Occipital lobe (tissue), 3 donors: ENCODE measurements at places on chromosomes 2 and 18. TPM values are rescaled to one million over a fixed set of nuclear protein-coding genes. Genes with fewer than 3 reads are reported as not detected.

DNA sequence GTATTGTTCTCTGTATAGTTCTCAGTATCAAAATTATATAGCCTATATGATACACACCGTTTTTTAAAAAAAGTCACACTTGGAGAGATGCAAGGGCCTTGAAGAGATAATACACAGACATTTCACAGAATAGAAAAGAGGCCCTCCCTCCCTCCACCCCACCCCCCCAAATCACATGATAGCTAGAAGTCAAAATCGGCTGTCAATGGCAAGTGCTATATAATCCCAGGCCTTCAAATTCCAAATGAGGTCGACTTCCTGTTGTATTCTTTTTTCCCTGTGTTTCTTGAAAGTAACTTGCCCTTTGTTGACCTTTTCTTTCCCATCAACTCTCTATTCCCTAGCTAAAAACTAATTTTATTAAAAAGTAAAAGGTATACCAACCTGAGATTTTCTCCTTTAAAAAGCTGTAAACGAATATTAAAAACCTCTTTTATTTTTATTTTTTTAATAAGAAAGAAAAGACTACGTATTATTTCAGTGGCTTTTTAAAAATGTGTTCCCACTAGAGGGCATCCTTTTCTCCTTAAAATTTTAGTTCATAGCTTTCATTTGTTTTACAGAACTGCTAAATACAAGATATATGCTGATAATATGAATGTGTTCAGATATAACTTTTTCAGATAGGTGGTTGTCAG is 46.6 kb downstream of the KCMF1 start:
- no peak for DNase-seq

- no peak for DNase-seq
Measured at GRCh38 chr2:20704886-20705285, 37.9 kb downstream of the GDF7 start.

The IHH gene
- 0.16 TPM for total RNA-seq

The MAL gene
- total RNA-seq, result not detected

DNA sequence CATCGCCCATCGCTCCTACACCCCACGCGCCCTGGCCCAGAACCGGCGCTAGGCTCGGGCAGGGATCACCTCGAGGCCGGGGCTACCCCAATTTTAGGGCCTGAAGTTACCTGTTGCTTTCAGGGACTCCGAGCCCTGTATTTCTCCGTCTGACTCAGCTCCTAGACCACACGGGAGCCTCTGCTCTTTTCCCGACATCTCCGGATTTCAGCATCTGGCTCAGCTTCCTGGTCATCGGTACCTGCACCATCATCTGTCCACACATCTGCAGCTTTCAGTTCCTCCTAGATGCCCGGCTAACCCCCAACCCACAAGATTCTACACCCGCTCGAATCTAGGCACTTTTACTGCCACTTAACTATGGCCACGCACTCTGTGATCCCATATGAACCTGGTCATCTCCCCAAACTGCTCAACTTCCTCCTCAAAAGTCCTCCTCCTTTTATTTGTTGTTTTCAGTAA is 12.1 kb upstream of the HMSD start:
- DNase-seq, result no peak

GRCh38 chr2:218009231-218009630 is 6.4 kb upstream of the TNS1 start:
- DNase-seq, result no peak

DNA sequence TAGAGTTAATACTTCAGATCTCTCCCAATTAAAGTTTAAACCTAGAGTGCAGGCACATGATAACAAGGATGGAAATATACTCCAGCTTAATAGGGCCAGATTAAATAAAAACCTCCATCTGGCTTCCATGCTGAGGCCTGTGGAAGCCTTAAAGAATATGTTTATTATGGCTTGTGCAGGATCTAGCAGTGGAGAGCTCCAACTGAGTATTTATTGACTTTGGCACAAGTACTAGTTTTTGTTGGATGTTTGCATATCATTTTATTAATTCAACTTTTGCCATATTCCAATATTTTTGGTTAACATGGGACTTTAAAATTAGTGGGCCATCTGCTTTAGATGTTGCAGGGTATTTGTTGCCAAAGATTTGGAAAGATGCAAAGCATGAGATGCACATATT is 860.4 kb upstream of the SOX11 start:
- no peak for DNase-seq

GRCh38 chr2:128868686-128869551 is 550.3 kb upstream of the HS6ST1 start:
- DNase-seq, result no peak

The SPATA3 gene
- not detected for total RNA-seq

DNA sequence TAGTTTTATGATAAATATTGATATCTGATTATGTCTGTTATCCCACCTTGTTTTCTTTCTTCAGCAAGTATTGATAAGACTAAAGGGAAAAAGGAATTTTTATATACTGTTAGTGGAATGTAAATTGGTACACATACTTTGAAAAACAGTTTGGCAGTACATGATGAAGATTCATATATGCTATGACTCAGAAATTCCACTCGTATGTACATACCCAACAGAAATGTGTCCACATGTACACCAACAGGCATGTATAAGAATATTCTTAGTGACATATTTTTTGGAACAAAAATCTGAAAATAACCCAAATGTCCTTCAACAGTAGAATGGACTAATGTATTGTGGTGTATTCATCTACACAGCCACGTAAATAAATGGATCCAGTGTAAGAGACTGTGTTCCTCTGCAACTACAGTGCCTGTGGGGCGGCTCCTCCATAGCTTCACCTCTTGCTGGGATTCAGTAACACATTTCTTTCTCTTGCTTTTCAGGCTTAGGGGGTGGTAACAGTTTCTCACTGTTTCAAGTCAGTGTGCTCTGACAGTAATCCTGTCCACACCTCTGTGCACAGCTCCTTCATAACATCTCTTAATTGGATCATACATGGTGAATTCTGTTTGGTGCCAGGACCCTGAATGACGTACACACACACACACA is 35.5 kb upstream of the ALMS1 start:
- DNase-seq, result no peak

- DNase-seq, result no peak
Measured at GRCh38 chr2:8893978-8894820, 56.8 kb upstream of the KIDINS220 start.

DNA sequence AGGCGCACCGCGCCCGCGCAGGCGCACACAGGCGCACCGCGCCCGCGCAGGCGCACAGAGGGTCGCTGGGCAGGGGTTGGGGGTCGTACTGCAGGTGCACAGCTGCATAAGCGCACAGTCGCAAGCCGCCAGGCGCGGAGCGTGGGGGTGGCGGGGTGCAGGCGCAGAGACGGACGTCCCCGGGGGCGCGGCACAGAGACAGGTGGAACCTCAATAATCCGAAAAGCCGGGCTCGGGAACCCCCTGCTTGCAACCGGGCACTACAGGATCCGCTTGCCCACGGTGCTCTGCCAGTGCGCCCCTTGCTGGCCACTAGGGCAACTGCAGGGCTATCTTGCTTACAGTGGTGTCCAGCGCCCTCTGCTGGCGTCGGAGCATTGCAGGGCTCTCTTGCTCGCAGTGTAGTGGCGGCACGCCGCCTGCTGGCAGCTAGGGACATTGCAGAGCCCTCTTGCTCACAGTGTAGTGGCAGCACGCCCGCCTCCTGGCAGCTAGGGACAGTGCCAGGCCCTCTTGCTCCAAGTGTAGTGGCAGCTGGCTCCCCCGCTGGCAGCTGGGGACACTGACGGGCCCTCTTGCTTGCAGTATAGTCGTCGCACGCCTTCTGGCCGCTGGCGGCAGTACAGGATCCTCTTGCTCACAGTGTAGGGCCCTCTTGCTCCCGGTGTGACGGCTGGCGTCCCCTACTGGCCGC is 34.9 kb downstream of the FAM110C start:
- DNase-seq, result no peak

DNA sequence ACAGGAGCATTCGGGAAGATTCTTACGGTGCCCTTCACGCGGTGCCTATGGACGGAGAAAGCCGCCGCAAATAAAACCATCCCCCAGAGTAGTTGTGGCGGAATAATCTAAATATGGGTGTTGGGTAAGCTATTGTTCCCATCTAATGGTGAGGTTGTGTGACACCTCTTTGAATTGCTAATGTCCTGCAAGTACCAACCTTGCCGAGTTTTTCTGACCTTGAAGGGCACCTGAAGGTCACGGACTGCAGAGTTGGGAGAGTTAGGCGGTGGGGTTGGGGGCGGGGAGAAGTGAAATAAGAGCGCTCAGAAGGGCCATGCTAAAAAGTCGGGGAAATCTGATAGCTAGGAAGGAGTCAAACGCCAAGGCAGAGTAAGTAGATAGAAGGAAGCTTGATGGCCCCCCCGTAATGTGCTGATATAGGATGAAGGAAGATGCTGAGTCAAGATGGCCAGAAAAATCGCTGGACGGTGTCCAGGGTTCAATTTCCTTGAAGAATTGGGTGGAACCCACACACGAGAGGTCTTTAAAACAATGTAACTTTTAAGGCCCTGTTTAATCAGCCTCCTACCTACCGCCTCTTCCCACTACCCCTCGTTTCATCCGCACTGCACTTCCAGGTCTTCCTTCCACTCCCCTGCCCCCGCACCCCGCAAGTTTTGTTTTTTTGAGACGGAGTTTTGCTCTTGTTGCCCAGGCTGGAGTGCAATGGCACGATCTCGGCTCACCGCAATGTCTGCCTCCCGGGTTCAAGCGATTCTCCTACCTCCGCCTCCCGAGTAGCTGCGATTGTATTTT is 600 bp downstream of the KATNAL2 start:
- no peak for DNase-seq

The NAT8 gene
- not detected for total RNA-seq

The TRABD2A gene
- total RNA-seq, result 1.1 TPM

GRCh38 chr2:2834516-2835254 is 503.6 kb upstream of the MYT1L start:
- DNase-seq, result no peak

The GLB1L gene
- 2.7 TPM for total RNA-seq

The CNGA3 gene
- total RNA-seq, result 4.4 TPM

The SMYD5 gene
- 20.0 TPM for total RNA-seq

The LBX2 gene
- total RNA-seq, result not detected

The TMEM178A gene
- total RNA-seq, result 25.1 TPM

The RSAD2 gene
- 6.9 TPM for total RNA-seq

- DNase-seq, result no peak
Measured at GRCh38 chr18:21262979-21263378, 20.9 kb downstream of the GREB1L start.

DNA sequence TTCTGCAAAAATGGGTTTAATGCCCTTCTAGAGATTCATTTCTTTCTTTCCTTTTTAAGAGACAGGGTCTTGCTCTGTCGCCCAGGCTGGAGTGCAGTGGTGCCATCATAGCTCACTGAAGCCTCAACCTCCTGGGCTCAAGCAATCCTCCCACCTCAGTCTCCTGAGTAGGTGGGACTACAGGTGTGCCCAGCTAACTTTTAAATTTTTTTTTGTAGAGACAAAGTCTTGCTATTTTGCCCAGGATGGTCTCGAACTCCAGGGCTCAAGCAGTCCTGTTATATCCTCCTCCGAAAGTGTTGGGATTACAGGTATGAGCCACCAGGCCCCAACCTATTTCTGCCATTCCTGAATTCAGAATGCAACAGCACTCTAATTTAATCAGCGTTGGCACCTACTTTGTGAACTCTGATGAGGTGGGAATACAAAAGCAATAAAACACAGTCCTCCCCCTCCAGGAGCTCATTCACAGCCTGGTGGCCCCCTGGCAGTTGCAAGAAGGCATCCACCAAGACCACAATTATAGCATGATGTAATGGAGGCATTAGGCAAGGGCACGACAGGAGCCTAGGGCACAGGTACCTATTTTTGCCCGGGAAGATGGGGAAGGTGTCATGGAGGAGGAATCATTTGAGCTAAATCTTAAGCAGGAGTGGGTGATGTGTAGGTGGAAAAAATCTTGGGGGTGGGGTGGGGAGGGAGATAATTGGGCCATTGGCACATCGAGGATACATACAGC is 5.1 kb downstream of the RHOB start:
- DNase-seq, result no peak

- no peak for DNase-seq
Measured at GRCh38 chr18:3970929-3971328, 484.2 kb downstream of the DLGAP1 start.

The YES1 gene
- total RNA-seq, result 41.6 TPM

The SMARCAL1 gene
- 11.4 TPM for total RNA-seq

DNA sequence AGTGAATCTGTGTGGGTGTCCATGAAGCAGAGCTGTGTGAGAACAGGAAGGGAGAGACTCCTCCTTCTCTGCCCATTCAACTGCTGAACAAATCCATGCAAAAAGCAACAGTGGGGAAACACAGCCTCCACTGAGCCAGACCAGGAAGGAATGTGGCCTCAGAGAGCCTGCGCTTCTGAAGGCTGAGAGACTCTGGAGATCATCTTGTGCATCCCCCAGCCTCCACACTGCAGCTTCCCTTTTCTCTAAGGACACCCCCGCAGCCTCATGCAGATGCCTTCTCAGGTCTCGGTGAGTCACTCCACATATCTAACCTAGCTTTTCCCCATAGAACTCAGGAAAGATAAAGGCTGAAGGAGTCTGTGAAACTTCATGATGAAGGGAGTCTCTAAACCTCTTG is 402.9 kb downstream of the TNS1 start:
- peak; percentile 28 for DNase-seq

DNA sequence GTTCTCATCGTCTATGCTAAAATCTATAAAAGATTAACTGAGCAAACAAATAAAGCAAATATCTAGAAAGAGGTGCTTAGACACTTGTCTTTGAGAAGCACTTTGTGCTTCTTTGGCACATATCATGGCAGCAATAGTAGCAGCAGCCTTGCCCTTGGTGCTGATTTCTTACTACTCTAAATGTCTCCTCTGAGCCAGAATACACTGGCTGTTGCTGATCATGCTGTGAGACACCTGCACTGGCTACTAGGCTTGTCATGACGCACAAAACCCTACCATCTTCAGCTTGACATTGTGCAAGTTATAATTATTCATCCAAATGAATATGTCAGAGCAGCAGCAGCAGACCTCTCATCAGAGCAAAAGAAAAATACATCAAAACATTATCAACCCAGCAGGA is 46.7 kb downstream of the FANCL start:
- no peak for DNase-seq

DNA sequence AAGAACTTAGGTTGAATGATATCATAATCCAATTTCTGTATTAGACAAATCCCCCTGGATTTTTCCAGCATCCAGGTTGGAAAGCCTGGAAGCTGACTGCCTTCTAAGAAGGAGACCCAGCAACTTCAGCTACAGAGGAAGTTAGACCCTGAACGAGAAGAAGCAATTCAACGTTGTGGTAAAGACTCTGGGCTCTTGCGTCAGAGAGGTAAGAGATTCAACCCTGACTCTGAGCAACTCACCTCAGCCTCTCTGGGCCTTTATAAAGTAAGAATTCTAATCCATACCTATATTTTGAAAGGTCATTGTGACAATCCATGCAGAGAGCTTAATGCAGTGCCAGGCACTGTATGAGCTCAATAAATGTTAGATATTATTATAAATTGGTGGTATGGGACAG is 9.7 kb downstream of the E2F6 start:
- DNase-seq, result no peak

GRCh38 chr18:53861185-53861584 is 363.3 kb downstream of the MBD2 start:
- DNase-seq, result no peak

The CAVIN2 gene
- total RNA-seq, result 6.6 TPM

GRCh38 chr2:220101980-220102379 is 474.6 kb downstream of the SLC4A3 start:
- DNase-seq, result no peak
